SK-N-SH treated with all-trans-retinoic acid at 6 μM for 48 hours (cell line): ENCODE measurements at places on chromosomes 16 and 17.

DNA sequence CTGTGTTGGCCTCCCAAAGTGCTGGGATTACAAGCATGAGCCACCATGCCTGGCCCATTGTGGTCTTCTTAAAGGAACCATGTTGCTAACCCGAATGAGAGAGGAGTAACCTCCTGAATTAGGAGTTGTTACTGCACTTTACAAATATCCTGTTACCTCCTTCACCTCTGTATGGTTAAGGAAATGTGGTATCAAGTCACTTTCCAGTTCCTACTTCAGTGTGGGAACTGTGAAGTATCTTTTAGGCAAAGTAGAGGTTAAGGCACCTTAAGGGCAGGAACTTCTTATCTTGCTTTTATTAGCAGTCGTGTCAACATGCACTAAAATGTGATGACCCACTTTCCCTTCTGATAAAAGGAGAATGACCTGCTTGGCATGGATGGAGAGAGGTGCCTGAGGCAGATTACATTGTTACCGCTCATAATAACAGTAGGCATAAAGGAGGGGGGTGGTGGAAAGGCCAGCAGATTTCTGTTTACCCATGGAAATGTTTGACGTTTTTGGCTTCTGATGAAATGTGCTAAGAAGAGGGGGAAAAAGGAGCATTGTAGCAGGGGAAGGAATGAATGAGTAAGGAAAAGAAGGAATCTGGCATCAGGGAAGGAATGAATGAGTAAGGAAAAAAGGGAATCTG lies 28.5 kb downstream of the FTO start:
- no peak for ATAC-seq

GRCh38 chr16:49921791-49922456 lies 66.0 kb upstream of the ZNF423 start:
- ATAC-seq: peak; percentile 78

- no peak for ATAC-seq
Measured at GRCh38 chr16:276426-277077, 808 bp upstream of the RGS11 start.

GRCh38 chr17:54727624-54728023 lies 173.0 kb upstream of the TOM1L1 start:
- ATAC-seq: no peak

DNA sequence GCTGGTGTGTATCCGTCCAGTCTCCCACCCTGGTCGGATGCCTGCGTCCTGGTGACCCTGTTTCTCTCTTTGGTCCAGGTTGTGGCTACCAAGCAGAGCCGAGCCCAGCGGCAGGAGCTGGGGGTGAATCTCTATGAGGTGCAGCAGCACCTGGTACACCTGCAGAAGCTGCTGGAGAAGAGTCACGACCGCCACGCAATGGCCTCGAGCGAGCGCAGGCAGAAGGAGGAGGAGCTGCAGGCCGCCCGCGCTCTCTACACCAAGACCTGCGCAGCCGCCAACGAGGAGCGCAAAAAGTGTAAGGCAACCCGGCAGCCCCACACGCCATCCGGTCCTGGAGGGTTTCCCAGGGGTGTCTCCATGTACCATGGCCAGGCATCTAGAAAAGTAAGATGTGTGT lies 13.5 kb downstream of the CCDC40 start:
- no peak for ATAC-seq

- no peak for ATAC-seq
Measured at GRCh38 chr17:50693036-50693682, 14.6 kb downstream of the ANKRD40 start.

DNA sequence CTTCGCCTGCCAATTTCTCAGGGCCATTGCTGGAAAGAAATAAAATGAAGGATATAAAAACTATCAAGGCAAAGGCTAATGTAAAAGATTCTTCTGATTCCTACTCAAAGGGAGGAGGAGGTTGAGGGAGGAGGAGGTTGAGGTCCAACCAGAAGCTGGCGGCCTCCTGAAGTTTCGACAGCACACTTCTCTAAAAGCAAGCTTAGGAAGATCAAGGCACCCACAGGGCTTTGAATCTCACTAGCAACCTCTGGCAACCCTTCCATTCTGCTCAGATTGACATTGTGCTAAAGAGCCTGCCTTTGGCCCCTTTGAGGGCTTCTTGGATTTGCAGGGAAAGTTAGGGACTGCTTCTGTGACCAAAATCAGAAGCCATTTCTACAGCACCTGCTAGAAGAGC lies 81.5 kb upstream of the TNRC6C start:
- ATAC-seq: no peak

- no peak for ATAC-seq
Measured at GRCh38 chr17:15946611-15947120, 1.7 kb downstream of the ADORA2B start.

- ATAC-seq: no peak
Measured at GRCh38 chr17:68489919-68490318, 22.3 kb upstream of the PRKAR1A start.

GRCh38 chr16:23318639-23319038 lies 16.5 kb downstream of the SCNN1B start:
- no peak for ATAC-seq

DNA sequence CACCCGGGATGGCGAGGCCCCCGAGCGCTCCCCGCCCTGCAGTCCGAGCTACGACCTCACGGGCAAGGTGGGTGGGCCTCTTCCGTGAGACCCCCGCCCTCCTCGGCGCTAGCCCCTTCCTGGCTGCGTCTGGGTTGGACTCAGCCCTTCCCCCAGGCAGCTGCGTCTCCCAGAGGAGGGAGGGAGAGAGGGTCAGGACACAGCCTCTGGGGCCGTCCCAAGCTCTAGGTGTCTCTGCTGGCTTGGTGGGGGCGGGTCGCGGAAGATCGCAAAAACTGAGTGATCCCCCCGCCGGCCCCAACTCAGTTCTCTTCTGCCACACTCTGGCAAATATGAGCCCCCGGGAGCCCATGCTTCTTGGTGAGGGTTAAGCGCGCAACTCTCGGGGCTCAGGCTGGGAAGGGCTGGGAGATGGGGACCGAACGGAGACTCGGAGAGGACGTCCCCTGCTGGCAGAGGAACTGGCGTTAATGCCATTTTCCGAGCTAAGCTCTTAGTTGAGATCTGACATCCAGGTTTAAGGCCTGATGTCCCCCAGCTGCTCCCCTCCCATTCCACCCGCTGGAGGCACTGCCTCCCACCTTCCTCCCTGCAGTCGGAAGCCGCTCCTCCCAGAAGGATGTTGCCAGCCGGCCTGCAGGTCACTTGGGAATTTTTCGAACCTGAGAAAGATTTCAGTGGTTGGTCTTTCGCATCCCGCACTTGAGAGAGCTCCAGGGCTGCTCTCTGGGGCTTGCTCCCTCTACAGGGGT lies 419 bp downstream of the RAB37 start:
- ATAC-seq: peak; percentile 49

DNA sequence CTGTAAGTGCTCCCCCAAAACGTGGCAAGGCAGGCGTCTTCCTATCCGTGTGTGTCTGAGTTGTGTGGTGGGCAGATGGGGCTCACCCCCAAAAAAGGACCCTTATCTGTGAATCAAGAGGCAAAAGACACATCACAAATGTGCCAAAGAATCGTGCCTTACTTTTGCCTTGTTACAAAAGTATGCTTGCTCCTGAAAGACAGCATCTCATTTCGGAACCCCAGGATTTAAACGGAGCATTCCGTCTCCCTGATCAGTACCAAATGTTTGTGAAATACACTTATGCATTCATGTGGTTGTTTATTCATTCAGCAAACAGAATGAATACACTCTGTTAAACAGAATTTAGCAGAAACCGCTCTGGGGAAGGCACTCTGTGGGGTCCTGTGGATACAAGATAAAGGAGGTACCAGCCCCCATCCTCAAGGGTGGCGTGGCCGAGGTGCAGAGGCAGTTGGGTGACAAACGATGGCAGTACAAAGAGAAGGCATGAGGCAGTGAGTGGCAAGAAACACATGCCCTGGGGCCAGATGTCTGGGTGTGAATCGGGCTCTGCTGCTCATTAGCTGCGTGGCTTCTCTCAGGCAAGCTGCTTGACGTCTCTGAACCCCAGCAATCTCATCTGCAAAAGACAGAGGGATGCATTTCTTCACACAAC lies 654 bp downstream of the WFDC1 start:
- no peak; the same call in 1 of the 3 replicates for ATAC-seq

- no peak for ATAC-seq
Measured at GRCh38 chr16:72876221-72876620, 171.7 kb downstream of the ZFHX3 start.

GRCh38 chr17:77354670-77355455 lies 214.1 kb downstream of the SEC14L1 start:
- no peak for ATAC-seq

GRCh38 chr16:89020068-89020924 lies 43.3 kb upstream of the CBFA2T3 start:
- no peak for ATAC-seq

- no peak; the same call in 2 of the 3 replicates for ATAC-seq
Measured at GRCh38 chr16:85422632-85423550, 190.2 kb upstream of the GSE1 start.

- ATAC-seq: peak; percentile 31; the same call in 1 of the 3 replicates
Measured at GRCh38 chr17:74354123-74354522, 7.5 kb downstream of the BTBD17 start.

GRCh38 chr17:2259769-2260536 lies 43.6 kb downstream of the SMG6 start:
- no peak for ATAC-seq

- peak; percentile 99 for ATAC-seq
Measured at GRCh38 chr16:47018223-47018891, 44.9 kb upstream of the DNAJA2 start.

- ATAC-seq: no peak
Measured at GRCh38 chr17:43650471-43650870, 11.3 kb downstream of the MEOX1 start.

DNA sequence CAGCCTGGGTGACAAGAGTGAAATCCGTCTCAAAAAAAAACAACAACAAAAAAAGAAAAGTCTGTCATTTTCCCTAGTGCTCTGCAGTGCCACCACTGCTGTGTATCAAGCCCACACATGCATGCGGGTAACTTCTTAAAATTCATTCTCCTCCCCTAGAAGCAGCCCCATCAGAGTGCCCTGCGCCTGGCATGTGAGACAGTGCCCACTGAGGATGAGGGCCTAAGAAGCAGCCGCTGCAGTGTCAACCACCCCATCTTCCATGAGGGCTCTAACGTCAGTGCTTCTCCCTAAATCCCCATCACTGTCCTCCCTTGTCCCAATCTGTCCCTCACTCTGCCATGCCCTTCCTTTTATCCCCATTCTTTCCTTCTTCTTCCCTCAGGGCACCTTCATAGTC lies 10.2 kb downstream of the COX6A2 start:
- ATAC-seq: no peak

DNA sequence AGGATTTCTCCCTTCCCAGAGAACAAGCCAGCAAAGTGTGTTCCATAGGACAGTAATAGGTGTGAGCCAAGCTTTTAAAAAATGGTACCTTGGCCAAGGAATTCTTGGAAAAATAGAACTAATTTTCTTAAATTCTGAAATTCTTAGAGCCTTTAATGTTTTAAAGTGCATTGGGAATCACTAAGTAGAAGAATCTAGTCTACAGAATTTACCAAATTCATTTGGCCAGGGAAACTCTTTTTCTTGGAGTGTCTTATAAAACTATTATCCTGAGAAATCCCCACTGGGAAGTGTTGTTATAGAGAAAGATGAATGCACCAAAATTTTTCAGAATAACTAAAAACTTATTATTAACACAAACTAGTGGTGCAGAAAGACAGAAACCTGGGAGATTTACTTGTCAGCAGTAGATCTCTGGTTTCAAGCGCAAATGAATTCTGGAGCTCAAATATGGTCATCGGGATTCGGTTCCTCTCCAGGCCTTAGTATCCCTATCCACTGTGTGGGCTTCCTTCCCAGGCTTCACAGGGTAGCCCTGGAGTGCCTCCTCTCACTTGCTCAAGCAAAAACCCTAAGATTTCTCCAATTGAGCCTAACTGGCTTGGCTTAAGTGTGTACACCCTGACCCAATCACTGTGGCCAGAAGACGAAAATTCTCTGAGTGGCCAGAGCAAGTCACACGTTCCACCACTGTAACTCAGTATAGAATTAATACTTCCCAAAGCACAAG lies 217.8 kb downstream of the CHD9NB start:
- no peak for ATAC-seq

DNA sequence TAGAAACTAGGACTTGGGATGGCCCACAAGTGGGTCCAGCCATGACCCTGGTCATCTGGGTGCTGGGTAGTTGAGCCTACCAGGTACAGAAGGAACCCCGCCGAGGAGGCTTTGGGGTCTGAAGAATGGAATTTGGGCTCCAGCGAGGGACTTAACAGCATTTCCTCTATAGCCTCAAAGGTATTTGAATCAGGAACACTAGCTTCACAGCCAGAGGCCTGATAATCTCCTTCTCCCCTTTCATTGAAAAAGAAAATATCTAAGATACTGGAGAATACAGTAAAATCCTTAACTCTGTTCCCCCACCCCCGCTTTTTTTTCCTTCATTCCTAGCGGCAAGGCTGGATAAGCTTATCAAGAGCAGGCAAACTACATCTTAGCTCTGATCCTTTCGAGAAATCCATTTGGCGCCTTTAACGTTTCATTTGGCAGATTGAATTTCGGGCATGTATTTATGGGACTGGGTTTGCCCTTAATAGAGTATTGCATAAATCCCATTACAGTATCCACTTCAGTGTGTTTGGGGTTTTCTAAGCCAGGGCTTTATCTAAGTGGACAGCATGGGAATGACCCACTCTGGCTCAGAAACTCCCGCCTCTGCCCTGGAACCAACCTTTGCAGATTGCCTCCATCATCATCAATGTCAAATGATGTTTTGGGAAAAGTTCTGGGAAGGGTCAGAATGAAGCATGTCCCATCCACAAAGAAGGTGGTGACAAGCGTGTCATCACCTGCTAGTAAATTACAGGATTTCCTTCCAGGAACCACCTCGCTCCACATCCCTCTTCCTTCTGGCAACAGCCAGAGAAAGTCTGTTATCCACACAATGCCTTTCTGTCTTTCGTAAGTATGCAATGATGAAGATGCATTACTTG lies 36.9 kb downstream of the XYLT1 start:
- no peak for ATAC-seq

GRCh38 chr16:85567101-85567866 lies 45.8 kb upstream of the GSE1 start:
- ATAC-seq: no peak

- ATAC-seq: no peak
Measured at GRCh38 chr17:34393401-34393800, 30.4 kb upstream of the CCL1 start.

DNA sequence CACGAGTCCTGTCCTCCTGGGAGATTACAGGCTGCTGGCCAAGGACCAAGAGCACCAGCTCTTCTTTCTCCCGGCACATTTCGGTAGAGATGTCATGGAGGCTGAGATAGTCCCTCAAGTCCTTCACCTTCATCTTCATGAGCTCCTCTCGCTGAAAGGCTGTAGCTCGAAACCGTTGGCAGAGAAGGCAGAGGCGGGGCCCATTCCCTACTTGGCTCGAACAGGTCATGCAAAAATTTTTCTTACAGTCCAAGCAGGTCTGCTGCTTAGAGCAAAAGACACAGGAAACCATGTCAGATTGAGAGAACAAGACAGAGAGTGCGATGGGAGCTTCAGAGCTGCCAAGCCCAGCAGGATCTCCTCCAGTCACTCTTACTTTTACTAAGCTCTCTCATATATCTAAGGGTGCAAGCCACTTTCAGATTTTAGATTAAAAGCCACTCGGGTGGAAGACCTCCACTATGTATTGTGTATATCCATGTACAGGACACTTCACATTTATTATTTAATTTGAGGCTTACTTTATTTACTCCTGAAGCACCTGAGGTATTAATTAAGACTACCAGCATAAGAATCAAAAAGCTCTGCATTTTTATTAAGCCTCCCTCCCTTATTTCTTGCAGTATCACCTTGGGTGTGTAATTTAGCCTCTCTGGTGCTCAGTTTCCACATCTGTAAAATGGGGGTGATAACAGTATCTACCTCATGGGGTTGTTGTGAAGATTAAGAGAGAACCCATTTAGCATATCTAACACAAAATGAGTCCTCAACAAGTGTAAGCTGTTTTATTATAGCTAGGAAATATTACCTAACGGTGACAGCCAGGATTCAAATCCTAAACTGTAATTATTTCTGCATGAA lies 41.4 kb downstream of the LIG3 start:
- ATAC-seq: no peak

GRCh38 chr16:69105501-69106361 lies at the start of gene HAS3:
Gene HAS3 (plus strand): TSS chr16:69105653. CDS start chr16:69109396, 3,743 bp downstream.
- ATAC-seq: peak; percentile 83
